NCI-H1436 treated with DMSO at 0.1 percent for 48 hours (cell line): ENCODE measurements at places on chromosomes 16 and 17.

DNA sequence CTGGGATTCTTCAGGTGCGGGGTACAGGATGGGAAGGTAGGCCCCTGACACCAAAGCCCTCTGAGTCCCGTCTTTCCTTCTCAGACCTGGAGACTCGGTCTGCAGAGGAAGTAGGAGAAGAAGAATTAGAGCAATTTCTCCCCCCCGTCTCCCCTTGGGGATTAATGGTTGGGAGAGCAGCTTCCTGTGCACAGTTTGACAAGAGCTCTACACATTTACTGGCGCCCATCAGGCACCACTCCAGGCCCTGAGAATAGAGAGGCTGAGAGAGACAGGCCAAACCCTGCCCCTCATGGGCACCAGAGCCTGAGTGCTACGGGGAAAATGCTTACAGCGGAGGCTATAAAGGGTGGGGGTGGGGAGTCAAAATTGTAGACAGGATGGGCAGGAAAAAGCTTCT lies 3.5 kb upstream of the C16orf74 start:
- DNase-seq = peak; percentile 76

DNA sequence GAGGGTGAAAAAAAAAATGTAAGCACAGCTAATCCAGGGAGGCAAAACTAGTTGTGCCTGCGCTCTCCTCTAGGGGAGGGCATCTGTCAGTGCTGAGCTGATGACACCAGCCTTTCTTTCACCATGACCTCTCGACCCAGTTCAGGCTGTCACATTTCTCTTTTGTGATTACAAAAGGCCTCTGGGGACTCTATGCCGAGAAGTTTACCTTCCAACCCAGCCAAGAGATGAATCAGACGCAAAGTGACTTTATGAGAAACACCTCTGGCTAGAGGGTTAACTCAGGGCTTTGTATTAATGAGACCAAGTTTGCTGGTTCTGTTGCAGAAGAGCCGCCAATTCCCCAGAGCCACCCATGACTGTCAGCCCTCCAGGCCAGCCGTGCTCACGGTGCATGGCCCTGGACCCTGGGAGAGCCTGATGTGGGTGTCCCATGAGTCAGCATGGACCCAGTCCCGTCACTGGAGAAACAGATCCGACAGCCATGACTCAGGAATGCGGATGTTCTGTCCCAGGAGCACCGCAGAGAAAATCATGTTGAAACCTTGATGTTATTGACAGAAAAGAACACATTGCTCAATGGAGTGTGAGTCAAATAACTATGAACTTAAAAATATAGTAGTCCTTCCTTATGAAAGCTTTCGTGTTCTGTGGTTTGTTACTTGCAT lies 437.2 kb downstream of the HS3ST3B1 start:
- DNase-seq = no peak

GRCh38 chr16:29256501-29256981 lies 150.0 kb downstream of the NPIPB11 start:
- DNase-seq = no peak

- DNase-seq = no peak
Measured at GRCh38 chr16:68643847-68644246, 1.3 kb upstream of the CDH3 start.

GRCh38 chr17:17812211-17813054 lies 24.4 kb downstream of the SREBF1 start:
- DNase-seq = no peak

- no peak for DNase-seq
Measured at GRCh38 chr16:4924593-4925292, 12.2 kb downstream of the PPL start.

DNA sequence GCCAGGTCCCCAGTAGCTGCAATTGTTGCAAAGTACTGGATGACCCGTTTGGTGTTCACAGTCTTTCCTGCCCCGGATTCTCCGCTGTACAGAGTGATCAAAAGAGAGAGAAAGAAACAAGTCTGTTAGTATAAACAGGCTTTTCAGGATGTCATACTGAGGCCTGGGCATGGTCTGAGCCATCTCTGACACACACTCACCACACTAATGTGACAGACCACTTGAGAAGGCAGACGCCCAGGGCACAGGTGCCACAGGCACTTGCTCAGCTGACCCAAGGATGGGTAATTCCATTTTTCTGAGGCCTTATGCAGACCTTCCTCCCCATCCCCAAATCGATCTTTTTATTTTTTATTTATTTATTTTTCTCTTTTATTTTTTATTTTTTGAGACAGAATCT lies 7.5 kb downstream of the MYH3 start:
- DNase-seq = no peak

- no peak for DNase-seq
Measured at GRCh38 chr17:73802314-73802713, 158.1 kb upstream of the SDK2 start.

- DNase-seq = no peak
Measured at GRCh38 chr17:44144966-44145739, 3.4 kb downstream of the HROB start.

DNA sequence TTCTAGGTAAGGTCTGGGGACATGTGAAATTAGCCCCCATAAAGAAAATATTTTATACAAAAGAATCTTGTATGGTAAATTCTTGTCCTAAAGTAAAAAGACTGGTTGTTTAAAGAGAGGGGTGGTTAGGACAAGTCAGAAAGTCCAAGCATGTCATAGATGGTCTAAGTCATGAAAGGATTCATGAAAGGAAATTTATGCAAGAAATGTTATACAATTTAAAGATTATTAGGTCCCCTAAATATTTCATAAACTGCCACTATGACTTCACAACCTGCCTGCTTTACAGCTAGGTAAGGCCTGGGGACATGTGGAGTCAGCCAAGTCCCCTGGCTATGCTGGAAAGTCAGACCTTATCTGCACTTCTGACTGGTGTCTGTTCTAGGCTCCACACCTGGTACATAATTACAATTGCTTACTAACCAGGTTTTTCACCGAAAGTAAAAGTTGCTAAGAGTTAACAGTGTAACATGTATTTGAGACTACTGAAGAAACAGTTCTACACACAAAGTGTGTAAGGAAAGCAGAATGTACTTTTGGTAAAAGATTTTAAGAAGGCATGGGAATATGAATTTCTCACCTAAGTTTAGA lies 17.0 kb downstream of the N4BP1 start:
- no peak for DNase-seq

DNA sequence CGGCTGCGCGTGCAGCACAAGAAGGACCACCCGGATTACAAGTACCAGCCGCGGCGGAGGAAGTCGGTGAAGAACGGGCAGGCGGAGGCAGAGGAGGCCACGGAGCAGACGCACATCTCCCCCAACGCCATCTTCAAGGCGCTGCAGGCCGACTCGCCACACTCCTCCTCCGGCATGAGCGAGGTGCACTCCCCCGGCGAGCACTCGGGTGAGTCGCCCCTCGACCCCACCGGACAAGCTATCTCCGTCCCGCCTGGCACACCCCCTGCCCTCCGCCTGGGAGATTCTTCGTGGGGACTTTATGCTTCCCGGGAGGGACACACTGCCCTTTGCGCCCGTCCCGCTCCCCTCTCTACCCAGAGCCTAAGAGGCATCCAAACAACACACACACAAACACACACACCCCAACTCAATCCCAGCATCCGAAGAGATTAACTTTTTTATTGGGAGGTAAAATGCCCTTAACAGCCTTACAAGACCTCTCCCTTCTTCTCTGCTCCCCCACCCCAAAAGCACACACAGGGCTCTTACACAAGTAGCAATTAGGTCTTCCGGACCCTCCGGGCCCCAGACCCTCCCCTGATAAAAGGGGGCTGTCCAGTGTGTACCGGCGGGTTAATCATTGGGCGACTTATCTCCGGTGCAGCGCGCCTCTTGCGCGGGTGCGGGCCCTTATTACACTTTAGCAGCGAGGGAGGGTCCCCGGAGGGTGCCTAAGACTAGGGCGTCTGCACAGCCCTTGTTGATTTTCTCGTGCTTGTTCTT lies 2.1 kb downstream of the SOX9 start:
- DNase-seq = no peak

GRCh38 chr16:66274335-66275110 lies 92.0 kb upstream of the CDH5 start:
- DNase-seq = no peak
